ENCODE measurements at places on chromosomes 6 and 20.

GRCh38 chr20:2368621-2369020 lies 12.1 kb upstream of the TGM6 start:
- H3K4me1 ChIP-seq = no peaks in the 10 kb centered on the region
- H3K27ac ChIP-seq = no peak overlapping the region
- H3K27me3 ChIP-seq = no peaks in the 10 kb centered on the region
- no peaks in the 10 kb centered on the region for H3K36me3 ChIP-seq
- no peak overlapping the region for H3K4me3 ChIP-seq

DNA sequence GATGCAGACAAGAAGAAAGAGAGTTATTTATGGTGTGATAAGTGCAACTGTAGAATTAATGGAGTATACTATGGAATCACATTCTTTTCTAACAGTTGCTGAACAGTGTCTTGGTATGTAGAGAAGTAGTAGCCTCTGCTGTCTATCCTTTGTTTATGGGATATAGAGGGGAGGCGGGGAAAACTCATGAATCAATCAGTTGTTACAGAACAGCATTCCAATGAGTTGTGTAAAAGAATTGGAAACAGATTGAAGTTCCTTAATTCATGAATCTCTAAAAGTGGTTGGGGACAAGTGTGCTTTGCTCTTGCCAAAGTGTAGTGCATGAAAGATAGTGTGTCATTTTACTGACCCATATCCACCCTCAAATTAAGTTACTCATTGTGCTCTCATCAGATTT lies 77.7 kb downstream of the FLRT3 start:
- no peaks in the 10 kb centered on the region for H3K4me1 ChIP-seq
- no peak overlapping the region for H3K27ac ChIP-seq
- H3K27me3 ChIP-seq = no peaks in the 10 kb centered on the region

- DNase-seq = no peak
- no peaks in the 10 kb centered on the region for H3K27me3 ChIP-seq
- no peak overlapping the region for H3K27ac ChIP-seq
- no peaks in the 10 kb centered on the region for H3K4me1 ChIP-seq
Observed at GRCh38 chr6:113540466-113540865, 316.7 kb upstream of the MARCKS start.

DNA sequence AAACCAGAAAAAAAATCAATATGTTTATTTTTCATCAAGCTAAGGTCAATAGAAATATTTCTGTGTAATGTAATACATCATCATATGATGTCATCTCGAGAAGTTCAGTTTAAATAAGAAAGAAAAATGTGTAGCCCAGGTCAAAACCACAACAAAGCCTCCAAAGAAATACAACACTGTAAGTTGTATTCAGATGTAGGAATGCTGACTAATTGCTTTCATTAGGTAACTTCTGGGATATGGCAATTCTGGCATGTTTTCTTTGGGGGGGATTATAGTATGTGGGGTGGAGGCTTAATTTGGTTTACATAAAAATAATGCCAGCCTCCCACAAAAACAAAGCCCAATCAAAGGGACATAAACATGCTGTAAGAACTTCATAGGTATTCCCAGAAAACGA lies 881.8 kb upstream of the CITED2 start:
- H3K36me3 ChIP-seq = no peaks in the 10 kb centered on the region
- no peaks in the 10 kb centered on the region for H3K4me1 ChIP-seq
- H3K27me3 ChIP-seq = no peaks in the 10 kb centered on the region
- H3K4me3 ChIP-seq = no peak overlapping the region

DNA sequence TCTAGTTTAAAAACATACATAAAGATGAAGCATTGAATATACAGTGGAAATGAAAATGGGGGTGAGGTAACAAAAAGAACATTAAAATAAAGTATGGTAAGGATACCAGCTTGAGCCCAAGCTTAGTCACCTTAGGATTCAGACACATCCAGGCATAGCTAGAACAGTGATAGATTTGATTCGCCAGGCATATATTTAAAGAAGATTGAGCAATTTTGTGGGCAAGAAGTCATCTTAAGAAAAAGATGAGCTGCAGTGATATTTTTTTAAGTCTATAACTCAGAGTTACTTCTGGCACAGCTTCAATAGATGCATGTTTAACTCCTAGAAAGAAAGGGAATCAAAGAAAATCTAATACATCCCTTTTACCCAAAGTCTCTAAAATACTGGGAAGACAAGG lies 97.9 kb downstream of the BMP5 start:
- no peaks in the 10 kb centered on the region for H3K4me1 ChIP-seq
- H3K36me3 ChIP-seq = no peaks in the 10 kb centered on the region
- H3K27me3 ChIP-seq = no peaks in the 10 kb centered on the region
- DNase-seq = no peak
- no peak overlapping the region for H3K4me3 ChIP-seq

DNA sequence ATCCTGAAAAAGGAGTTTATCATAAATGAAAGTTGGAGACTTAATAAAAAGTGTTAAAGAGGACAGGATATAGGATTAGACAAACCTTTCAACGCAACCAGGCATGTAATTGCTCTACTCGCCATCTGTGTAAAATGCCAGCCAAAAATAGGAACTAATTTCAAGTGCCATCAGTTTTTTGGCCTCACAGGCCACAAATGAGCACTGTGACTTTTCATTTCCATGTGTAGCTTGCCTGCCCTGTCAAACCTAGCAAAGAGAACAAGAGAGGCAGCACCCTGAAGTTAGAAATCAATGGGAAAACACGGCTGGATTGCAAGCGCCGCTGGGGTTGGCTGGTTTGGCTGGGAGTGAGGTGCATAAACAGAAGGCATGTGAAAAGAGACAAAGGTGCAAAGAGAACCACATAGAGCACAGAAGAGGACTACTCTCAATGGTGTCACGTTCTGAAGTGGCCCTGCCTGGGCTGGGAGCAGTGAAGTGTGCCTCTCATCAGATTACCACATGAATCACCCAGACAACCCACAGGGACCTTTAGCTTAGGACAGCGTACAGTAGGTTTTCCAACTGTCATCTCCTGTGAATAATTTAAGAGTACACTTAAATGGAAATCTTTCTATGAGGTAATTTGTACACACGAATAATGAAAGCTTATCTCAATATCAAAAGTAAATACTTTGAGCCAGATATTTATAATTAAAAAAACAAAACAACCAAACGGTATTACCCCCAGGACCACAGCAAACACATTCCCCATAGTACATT lies 78.0 kb upstream of the NHSL1 start:
- H3K27me3 ChIP-seq = no peaks in the 10 kb centered on the region
- H3K4me3 ChIP-seq = no peak overlapping the region
- DNase-seq = no peak
- no peaks in the 10 kb centered on the region for H3K4me1 ChIP-seq
- no peaks in the 10 kb centered on the region for H3K36me3 ChIP-seq

DNA sequence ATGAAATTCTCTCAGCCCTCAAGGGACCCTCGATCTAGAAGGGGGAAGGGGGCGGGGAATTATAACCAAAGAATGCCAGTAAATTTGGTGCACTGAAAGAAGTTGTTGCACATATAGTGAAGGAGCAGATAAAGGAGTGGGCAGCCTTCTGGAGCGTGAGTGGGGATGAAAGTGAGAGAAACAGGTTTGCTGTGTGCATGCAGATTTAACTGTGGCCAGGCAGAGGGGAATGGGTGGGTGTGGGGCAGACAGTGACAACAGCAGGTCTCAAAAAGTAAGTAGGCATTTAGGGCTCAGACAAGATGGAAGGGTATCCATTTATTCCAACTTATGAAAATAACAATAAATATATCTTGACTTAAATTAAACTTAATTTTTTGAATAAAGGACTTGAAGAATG lies 149.1 kb downstream of the KCNQ5 start:
- no peaks in the 10 kb centered on the region for H3K4me1 ChIP-seq
- no peak overlapping the region for H3K4me3 ChIP-seq
- no peak overlapping the region for H3K27ac ChIP-seq
- no peak for DNase-seq
- no peaks in the 10 kb centered on the region for H3K36me3 ChIP-seq
- H3K27me3 ChIP-seq = no peaks in the 10 kb centered on the region

GRCh38 chr20:20411402-20411801 lies 43.5 kb downstream of the INSM1 start:
- H3K27me3 ChIP-seq = no peaks in the 10 kb centered on the region
- H3K4me3 ChIP-seq = no peak overlapping the region
- DNase-seq = no peak
- no peak overlapping the region for H3K27ac ChIP-seq
- H3K36me3 ChIP-seq = no peaks in the 10 kb centered on the region

DNA sequence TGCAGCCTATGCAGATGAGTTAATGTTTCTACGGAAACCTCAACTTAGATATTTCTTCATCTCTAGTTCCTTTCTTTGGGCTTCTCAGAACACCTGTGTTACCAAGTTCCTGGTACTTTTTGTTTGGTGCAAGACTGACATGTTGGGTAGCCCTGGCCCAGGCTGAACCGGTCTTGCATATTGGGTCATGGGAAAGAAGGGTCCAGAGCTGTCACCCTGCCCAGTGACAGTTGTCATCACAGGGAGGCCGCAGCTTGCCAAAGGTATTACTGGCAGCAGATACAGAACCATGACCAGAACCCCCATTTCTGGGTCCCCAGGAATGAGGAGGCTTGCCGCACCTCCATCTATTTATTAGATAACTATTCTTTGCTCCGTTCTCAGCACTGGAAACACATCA lies 40.2 kb downstream of the PDYN start:
- H3K27ac ChIP-seq = no peak overlapping the region
- DNase-seq = no peak
- no peaks in the 10 kb centered on the region for H3K27me3 ChIP-seq
- H3K36me3 ChIP-seq = no peaks in the 10 kb centered on the region
- H3K4me1 ChIP-seq = no peaks in the 10 kb centered on the region
- H3K4me3 ChIP-seq = no peak overlapping the region

DNA sequence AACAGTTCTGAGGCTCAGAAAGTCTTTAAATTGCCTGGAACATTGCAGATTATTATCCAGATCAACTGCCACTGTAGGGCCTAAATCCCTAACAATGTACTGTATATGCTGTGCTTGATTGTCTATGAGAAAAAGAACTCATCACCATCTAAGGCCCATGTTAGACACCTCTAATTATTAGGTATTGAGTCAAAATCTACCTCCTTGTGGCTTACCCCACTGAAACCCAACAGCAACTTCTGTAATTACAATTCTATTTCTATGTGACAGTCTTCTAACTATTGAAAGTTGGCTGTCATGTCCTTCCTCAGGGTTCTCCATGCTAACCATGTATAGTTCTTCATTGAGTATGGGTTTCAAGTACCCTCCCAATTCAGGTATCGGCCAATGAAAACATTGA lies 13.9 kb downstream of the MCM9 start:
- no peak overlapping the region for H3K4me3 ChIP-seq
- H3K36me3 ChIP-seq = peaks cover 23% of the 10 kb centered on the region
- H3K4me1 ChIP-seq = no peaks in the 10 kb centered on the region

DNA sequence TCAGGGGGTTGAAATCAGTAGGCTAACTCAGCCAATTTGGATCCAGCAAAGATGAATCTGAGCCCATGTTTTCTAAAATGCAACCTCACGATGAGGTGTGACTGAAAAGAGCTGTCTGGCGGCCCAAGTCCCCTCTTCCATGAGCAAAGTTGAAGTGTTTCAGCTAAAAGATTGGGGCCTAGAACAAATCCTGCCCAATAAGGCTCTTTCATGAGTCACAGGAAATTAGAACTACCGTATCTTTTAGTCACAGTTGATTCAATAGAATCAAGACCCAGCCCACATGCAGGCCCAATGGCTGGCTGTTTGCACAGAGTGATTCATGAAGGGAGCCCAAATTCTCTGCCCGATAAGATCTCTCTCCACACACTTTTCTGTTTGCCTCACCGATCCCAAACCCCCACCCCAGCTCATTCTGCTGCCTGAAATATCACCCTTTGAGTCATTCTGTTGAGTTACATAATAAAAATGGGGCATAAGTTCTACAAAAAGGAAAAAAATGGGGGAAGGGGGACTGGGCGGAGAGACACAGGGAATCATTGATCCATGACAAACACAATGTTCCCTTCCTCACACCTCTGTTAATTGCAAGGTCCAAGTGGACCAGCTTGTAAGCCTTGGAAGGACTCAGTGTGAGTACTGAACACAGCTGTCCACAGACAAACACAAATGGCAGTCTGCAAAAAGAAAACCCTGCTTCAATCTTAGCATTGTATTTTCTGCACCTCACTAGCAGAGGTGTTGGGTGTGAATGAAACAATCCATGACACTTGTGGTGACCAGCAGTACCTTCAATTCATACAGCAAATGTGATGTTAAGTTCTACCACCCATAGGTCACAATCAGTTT lies 13.8 kb downstream of the FOXQ1 start:
- no peak for DNase-seq
- no peak overlapping the region for H3K4me3 ChIP-seq
- no peaks in the 10 kb centered on the region for H3K27me3 ChIP-seq
- no peaks in the 10 kb centered on the region for H3K36me3 ChIP-seq
- H3K27ac ChIP-seq = no peak overlapping the region
- no peaks in the 10 kb centered on the region for H3K4me1 ChIP-seq

GRCh38 chr6:121523628-121524027 lies 88.2 kb downstream of the GJA1 start:
- no peak overlapping the region for H3K4me3 ChIP-seq
- peak overlapping the region; percentile 86 for H3K27ac ChIP-seq
- no peak for DNase-seq
- H3K36me3 ChIP-seq = no peaks in the 10 kb centered on the region

GRCh38 chr20:57759724-57760123 lies 49.9 kb upstream of the PMEPA1 start:
- no peaks in the 10 kb centered on the region for H3K27me3 ChIP-seq
- H3K4me3 ChIP-seq = no peak overlapping the region
- DNase-seq = no peak
- no peaks in the 10 kb centered on the region for H3K36me3 ChIP-seq
- peaks cover 11% of the 10 kb centered on the region for H3K4me1 ChIP-seq

GRCh38 chr6:37971711-37972390 lies 152.3 kb downstream of the ZFAND3 start:
- peaks cover 27% of the 10 kb centered on the region for H3K4me1 ChIP-seq
- H3K36me3 ChIP-seq = no peaks in the 10 kb centered on the region
- no peaks in the 10 kb centered on the region for H3K27me3 ChIP-seq
- DNase-seq = no peak

GRCh38 chr6:56043761-56044160 lies 168.4 kb upstream of the BMP5 start:
- no peak for DNase-seq
- H3K27ac ChIP-seq = no peak overlapping the region
- H3K27me3 ChIP-seq = no peaks in the 10 kb centered on the region

DNA sequence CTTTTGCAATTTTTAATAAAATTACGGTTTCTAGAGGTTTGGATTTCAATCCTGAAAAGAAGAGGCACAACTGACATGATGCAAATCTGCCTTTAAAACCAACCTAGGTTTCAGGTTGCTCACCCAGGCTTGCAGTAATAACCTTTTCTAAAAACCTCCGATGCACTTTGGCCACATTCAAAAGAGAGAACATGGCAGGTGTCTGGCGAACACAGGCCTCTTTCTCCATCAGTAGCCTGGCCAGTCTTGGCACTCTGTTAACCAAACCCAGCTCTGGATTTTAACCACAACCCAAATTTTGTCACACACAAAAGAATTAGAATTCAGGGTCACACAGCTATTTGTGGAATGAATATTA lies 55.8 kb upstream of the MAFB start:
- DNase-seq = no peak
- no peaks in the 10 kb centered on the region for H3K36me3 ChIP-seq
- H3K27me3 ChIP-seq = no peaks in the 10 kb centered on the region
- H3K4me3 ChIP-seq = no peak overlapping the region
- H3K4me1 ChIP-seq = peaks cover 15% of the 10 kb centered on the region
- no peak overlapping the region for H3K27ac ChIP-seq

GRCh38 chr6:166375013-166375412 lies 7.7 kb downstream of the MPC1 start:
- no peak overlapping the region for H3K4me3 ChIP-seq
- no peak overlapping the region for H3K27ac ChIP-seq
- H3K27me3 ChIP-seq = no peaks in the 10 kb centered on the region
- no peak for DNase-seq
- H3K36me3 ChIP-seq = no peaks in the 10 kb centered on the region

- no peak for DNase-seq
- H3K36me3 ChIP-seq = no peaks in the 10 kb centered on the region
- no peak overlapping the region for H3K4me3 ChIP-seq
- no peaks in the 10 kb centered on the region for H3K27me3 ChIP-seq
- no peak overlapping the region for H3K27ac ChIP-seq
Observed at GRCh38 chr6:90026216-90026615, 131.9 kb downstream of the GJA10 start.
